Adrenal gland (tissue), 19 donors: ENCODE measurements at places on chromosomes 2 and 18. TPM values are rescaled to one million over a fixed set of nuclear protein-coding genes. Genes with fewer than 3 reads are reported as not detected.

- H3K36me3 ChIP-seq, result no peaks in the 10 kb centered on the region
- H3K4me1 ChIP-seq, result no peaks in the 10 kb centered on the region
Observed at GRCh38 chr2:223003191-223003590, 48.8 kb upstream of the KCNE4 start.

- no peak overlapping the region for H3K27ac ChIP-seq
- no peaks in the 10 kb centered on the region for H3K27me3 ChIP-seq
- H3K4me3 ChIP-seq, result no peak overlapping the region
Observed at GRCh38 chr2:16728351-16729136, 62.9 kb upstream of the CYRIA start.

DNA sequence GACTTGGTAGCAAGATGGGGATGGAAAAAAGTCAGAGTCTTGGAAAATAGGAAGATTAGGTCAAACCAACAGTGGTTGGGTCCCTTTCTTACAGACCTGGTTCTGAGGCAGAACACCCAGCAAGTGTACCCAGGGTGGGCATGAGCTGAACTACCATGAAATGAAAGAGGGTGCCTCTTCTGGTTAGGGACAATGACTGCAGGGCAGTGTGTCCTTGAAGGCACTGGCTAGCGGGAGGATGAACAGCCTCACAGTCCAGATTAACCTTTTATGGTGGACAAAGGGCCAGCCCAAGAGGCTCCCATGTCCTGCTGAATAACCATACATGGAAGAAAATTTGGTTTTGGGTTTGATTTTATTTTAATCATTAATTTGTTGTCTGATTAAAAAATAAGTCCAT lies 61.8 kb upstream of the CCDC85A start:
- H3K27ac ChIP-seq, result no peak overlapping the region
- H3K4me3 ChIP-seq, result no peak overlapping the region
- H3K4me1 ChIP-seq, result no peaks in the 10 kb centered on the region
- DNase-seq, result no peak

DNA sequence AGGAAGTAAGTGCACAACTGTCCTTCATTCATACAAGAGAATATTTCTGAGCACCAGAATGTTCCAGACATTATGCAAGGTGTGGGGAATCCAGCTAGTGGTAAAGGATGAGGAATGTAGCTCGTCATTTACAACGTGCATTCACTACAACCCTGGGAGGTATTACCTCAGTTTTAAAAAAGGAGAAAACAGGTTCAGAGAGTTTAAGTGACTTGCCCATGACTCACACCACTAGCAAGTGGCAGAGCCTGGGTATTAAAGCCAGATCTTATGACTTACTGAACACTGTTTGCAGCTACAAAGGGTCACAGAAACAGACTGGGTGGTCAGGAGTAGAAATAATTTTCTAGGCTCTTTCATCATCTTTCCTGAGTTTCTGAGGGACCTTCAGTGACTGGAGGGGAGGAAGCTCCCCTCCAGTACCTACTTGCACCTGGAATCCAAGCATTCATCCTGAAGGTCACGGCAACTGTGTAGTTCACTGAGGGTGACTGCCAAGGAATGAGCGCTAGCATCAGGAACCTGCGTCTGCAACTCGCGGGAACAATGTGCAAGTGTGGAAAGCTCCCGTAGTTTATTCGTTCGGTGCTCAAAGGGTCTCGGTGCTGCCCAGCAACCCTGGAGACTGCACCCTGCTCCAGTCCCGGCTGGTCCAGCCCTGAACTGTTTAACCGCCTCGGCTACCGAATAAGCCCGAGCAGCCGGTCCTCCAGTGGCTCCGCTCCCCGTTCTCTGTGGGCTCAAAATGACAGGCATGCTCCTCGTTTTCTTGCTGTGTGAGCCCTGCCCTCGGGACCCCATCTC lies 647 bp downstream of the CCDC121 start:
- H3K27ac ChIP-seq, result peak overlapping the region; percentile 81
- H3K4me1 ChIP-seq, result peaks cover 18% of the 10 kb centered on the region
- peaks cover 40% of the 10 kb centered on the region for H3K36me3 ChIP-seq
- peak overlapping the region; percentile 59 for H3K4me3 ChIP-seq
- DNase-seq, result peak; percentile 53
- no peaks in the 10 kb centered on the region for H3K27me3 ChIP-seq

GRCh38 chr18:79211844-79212243 lies 142.7 kb downstream of the ATP9B start:
- H3K4me1 ChIP-seq, result peaks cover 5% of the 10 kb centered on the region
- no peaks in the 10 kb centered on the region for H3K27me3 ChIP-seq

- peaks cover 57% of the 10 kb centered on the region for H3K4me1 ChIP-seq
- peak overlapping the region; percentile 24 for H3K27ac ChIP-seq
- H3K36me3 ChIP-seq, result no peaks in the 10 kb centered on the region
- no peaks in the 10 kb centered on the region for H3K27me3 ChIP-seq
- peak; percentile 92 for DNase-seq
- no peak overlapping the region for H3K4me3 ChIP-seq
Observed at GRCh38 chr2:20593072-20594034, 57.5 kb downstream of the HS1BP3 start.

GRCh38 chr18:79353267-79353666 lies 42.5 kb upstream of the NFATC1 start:
- no peaks in the 10 kb centered on the region for H3K36me3 ChIP-seq
- H3K4me1 ChIP-seq, result no peaks in the 10 kb centered on the region
- H3K27me3 ChIP-seq, result no peaks in the 10 kb centered on the region
- no peak for DNase-seq

DNA sequence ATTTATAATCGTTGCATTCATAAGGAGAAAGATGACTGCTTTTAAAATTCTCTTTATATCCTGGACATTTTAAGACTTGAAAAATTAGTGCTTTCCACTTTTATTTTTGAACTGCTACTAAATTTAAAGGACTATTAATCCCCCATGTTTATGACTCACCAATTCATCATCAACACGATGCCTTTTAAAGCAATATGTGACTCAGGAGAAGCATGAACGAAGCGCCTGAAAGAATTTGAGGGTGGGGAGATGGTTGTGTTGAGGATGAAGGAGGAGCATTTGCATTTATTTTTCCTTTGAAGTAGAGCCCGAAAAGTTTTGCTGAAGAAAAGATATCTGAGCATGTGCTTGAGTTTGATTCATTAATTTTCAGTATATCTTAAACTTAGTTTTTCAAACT lies 192.2 kb upstream of the LRRTM1 start:
- no peak for DNase-seq
- H3K4me3 ChIP-seq, result no peak overlapping the region
- no peak overlapping the region for H3K27ac ChIP-seq
- H3K36me3 ChIP-seq, result no peaks in the 10 kb centered on the region
- H3K4me1 ChIP-seq, result no peaks in the 10 kb centered on the region
- H3K27me3 ChIP-seq, result no peaks in the 10 kb centered on the region

DNA sequence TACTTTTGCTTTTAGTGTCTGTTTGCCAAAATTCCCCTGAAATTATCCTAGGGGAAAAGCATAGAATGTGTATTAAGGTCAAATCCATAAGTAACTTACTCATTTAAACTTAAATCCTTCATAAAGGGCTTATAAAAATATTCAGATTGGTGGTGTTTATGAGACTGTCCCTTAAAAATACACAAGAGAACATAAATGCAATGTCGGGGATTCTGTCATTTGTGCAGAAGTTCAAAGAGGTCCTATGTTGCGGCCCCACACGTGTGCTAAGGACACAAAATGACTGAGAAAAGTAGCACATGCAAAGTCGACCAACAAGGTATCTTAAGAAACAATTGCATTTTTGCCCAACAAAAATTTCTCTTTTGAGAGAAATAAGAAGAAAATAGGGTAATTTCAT lies 225.1 kb downstream of the PIEZO2 start:
- H3K4me1 ChIP-seq, result peaks cover 6% of the 10 kb centered on the region
- no peaks in the 10 kb centered on the region for H3K27me3 ChIP-seq
- no peak overlapping the region for H3K27ac ChIP-seq
- no peak overlapping the region for H3K4me3 ChIP-seq
- no peak for DNase-seq
- no peaks in the 10 kb centered on the region for H3K36me3 ChIP-seq

- no peak for DNase-seq
- H3K27ac ChIP-seq, result no peak overlapping the region
- H3K4me3 ChIP-seq, result no peak overlapping the region
- H3K36me3 ChIP-seq, result no peaks in the 10 kb centered on the region
- no peaks in the 10 kb centered on the region for H3K4me1 ChIP-seq
Observed at GRCh38 chr18:77201506-77201905, 48.1 kb upstream of the GALR1 start.

GRCh38 chr2:235066490-235066889 lies 114.7 kb downstream of the SH3BP4 start:
- no peaks in the 10 kb centered on the region for H3K4me1 ChIP-seq
- no peak for DNase-seq
- no peaks in the 10 kb centered on the region for H3K36me3 ChIP-seq
- H3K27ac ChIP-seq, result no peak overlapping the region
- H3K4me3 ChIP-seq, result no peak overlapping the region

- no peak overlapping the region for H3K4me3 ChIP-seq
- H3K27me3 ChIP-seq, result no peaks in the 10 kb centered on the region
- H3K27ac ChIP-seq, result no peak overlapping the region
- no peaks in the 10 kb centered on the region for H3K36me3 ChIP-seq
Observed at GRCh38 chr2:151945602-151946001, 117.4 kb upstream of the ARL5A start.

COLEC11 gene
- total RNA-seq, result 60.1 TPM

FBXO41 gene
- 7.5 TPM for total RNA-seq

PLEK gene
- 19.4 TPM for total RNA-seq

PCARE gene
- not detected for total RNA-seq

HAAO gene
- total RNA-seq, result 11.7 TPM

EVX2 gene
- not detected for total RNA-seq

MSH6 gene
- 39.6 TPM for total RNA-seq

ABI2 gene
- total RNA-seq, result 50.4 TPM
